Stimulated activated CD4-positive, alpha-beta T cell treated with anti-CD3 and anti-CD28 coated beads, TNF-alpha, amount 100 ng/mL, for 1 hour (primary cell): ENCODE measurements at places on chromosomes 13 and 19.

- no peak for DNase-seq
These were observed 12.0 kb downstream of the TFDP1 start for GRCh38 chr13:113596321-113597200.

GRCh38 chr13:34967851-34968562 lies 25.9 kb downstream of the NBEA start:
- no peak for DNase-seq

GRCh38 chr19:3557461-3558248 lies at the start of gene MFSD12:
MFSD12 (minus strand) TSS chr19:3557586; CDS start chr19:3557403, 183 bp downstream.
- peak; percentile 83 for DNase-seq

GRCh38 chr13:48542581-48543341 lies 9.9 kb upstream of the RCBTB2 start:
- DNase-seq, result no peak

- no peak for DNase-seq
These were observed 5.3 kb downstream of the POLR2E start for GRCh38 chr19:1089891-1090290.

- no peak for DNase-seq
These were observed 651 bp downstream of the GAPDHS start for GRCh38 chr19:35533822-35534392.

GRCh38 chr13:110913322-110914080 lies 1.4 kb downstream of the ANKRD10 start:
- no peak for DNase-seq

GRCh38 chr19:40718774-40719391 lies 2.0 kb downstream of the ITPKC start:
- no peak for DNase-seq

- no peak for DNase-seq
These were observed 5.0 kb downstream of the MVB12A start for GRCh38 chr19:17424743-17425365.

DNA sequence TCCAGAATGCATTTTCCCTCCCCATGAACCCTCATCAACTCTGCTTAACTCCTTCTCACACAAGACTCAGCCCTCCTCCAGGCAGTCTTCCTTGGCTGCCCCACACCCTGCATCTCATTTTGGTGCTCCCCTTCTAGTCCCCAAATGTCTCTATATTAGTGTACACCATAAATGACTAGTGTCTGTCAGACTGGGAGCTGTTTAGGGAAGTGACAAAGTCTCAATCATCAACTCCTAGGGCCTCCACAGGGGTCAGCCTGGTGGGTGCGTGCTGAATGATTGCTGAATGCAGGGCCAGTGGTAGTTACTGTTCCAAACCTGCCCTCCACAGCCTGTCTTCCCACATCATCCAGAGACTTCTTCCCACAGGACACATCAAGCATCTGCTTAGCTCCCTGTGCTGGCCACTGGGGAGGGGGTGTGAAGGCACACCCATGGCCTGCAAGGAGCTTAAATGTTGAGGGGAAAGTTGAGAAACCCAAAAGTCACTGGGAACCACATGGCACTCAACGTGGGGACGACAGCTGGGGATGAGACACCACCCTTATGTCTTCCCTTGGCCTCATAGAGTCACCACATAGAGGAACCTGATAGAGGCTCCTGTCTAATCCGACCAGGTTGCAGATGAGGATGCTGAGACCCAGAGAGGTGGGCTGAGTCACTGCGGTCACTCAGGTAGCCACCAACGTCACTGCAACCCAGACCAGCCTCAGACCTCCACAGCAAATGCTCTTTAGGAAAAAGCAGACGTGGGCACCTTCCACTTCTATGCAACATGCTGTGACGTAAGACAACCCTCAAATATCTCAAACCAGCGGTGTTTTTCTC lies 79.3 kb upstream of the TM9SF2 start:
- no peak for DNase-seq

DNA sequence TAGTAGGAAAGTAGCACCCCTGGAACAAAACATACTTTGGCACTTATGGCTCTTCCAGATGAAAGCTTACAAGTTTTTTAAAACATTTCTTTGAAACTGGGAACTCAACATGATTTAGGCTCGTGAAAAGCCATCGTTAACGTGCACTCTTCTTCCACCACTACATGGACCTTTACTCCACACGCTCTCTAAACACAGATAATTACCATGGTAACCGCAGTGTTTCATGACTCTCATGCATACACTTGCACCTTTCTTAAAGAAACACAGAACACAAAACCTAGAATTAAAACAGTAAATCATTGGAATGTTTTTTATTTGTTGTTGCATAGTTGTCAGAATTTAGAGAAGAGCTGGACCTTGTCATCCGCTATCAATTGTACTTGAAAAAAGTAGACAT lies 154.3 kb downstream of the FGF9 start:
- DNase-seq, result no peak

- DNase-seq, result no peak
These were observed 54.8 kb downstream of the DLEU7 start for GRCh38 chr13:50788551-50789210.

GRCh38 chr13:47289567-47289966 lies 392.7 kb upstream of the HTR2A start:
- DNase-seq, result no peak

DNA sequence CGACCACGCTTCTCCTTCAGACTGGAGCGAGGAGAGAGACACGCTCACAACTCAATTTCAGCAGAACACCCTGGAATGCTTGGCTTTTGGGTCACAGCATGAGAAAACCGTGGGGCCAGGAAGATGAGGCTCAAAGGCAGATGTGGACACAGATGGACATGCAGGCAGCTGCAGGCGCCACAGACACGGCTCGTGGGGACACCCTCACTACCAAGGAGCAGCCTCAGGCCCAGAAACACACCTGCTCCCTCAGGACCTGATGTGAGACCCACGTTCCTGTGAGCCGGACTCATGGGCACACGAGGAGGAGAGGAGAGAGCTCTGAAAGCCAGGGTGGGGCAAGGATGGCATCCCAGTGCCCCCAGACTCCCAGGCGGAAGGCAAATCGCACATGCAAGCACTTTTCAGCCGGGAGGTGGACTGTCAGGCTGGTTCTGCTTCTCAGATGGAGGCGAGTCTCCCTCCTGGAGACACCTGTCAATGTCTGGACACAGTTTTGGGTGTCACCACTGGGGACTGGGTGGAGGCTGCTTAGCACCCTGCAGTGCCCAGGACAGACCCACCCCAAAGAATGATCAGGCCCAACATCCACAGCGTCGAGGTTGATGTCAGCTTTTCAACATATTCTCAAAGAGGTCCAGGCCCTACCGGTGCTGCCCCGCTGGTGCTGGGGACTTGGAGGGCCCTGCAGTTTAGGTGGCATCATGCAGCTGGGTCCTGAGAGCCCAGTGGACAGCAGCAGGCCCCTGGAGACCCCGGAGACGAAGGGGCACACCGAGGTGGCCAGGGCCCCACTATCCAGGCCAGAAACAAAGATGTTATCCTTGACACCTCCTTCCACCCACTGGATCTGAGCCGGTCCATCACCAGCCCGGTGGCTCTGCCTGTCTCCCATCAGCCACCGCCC lies 2.3 kb downstream of the ABHD17A start:
- DNase-seq, result no peak

DNA sequence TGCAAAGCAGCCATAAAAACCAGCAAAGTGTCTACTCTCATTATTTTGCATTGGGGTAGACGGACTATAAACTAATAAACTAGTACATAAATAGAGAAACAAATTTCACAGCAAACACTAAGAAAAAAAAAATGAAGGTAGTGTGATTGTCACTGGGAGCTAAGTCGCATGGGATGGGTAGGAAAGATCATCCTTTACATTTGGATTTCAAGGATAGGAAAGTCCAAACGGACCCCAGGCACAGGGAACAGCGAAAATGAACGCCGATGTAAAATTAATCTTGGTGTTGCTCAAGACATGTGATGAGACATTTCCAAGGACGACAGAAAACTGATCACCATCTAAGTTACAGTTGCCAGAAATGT lies 690 bp upstream of the SGTA start:
- no peak for DNase-seq

- no peak for DNase-seq
These were observed 82.4 kb upstream of the IRS2 start for GRCh38 chr13:109868578-109869311.

DNA sequence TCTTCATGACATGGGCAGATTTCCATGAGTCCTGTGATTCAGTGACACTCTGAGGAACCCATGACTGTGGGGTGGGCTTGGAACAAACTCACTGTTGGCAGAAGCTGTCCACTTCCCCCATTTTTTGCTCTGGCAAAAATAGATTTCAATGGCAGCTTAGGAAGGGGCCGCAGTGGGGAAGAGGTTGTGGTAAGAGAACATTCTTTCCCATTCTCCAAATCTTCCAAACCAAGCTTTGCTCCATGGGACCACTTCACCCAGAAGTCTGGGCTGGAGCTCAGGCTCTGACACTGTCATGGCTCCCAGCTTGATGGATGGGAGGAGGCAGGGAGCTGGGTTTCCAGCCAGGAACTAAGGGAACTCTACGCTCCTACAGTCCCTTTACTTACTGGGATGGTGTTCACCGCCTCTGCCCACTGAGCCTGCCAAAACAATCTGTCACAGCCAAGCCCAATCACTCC lies 24.9 kb upstream of the MEDAG start:
- DNase-seq, result no peak

DNA sequence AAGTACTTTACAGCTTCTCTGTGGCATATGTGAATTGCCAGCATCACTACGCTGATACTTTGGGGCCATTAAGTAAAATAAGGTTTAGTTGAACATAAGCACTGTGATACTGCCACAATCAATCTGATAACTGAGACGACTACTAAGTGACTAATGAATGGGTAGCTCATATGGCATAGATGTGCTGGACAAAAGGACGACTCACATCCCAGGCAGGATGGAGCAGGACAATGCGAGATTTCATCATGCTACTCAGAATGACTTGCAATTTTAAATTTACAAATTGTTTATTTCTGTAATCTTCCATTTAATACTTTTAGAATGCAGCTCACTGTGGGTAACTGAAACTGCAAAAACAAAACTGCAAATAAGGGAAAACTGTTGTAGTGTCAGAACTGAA lies 13.6 kb downstream of the CCDC122 start:
- no peak for DNase-seq

DNA sequence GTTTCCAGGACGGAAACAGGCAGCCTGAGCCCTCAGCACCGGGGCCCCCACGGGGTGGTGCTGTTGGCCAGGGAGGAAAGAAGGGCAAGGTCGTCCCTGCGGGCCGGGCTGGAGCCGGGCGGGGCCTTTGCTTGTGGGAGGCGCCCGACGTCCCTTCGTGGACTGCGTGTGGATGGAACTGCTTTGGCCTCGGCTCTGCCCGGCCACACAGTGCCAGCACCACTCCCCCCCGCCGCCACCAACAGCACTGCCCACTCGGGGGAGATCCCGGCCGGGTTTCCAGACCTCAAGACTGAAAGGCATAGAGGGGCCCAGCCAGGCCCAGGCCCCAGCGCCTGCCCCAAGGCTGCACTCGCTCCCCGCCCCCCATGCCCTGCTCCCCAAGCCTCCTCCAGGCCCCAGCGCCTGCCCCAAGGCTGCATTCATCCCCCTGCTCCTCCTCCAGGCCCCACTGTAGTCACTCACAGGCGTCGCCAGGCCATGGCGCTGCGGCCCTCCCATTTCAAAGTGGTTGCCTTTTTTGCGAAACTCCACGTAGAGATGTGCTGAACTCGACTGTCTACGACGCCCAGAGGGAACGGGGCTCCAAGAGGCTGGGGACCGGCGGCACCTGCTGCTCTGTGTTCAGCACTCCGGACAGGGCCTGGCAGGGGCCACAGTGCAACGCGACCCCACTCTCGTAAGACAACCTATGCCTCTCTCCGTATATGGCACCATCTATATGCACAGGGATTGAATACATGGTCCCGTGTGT lies 22.5 kb downstream of the C13orf46 start:
- no peak for DNase-seq

DNA sequence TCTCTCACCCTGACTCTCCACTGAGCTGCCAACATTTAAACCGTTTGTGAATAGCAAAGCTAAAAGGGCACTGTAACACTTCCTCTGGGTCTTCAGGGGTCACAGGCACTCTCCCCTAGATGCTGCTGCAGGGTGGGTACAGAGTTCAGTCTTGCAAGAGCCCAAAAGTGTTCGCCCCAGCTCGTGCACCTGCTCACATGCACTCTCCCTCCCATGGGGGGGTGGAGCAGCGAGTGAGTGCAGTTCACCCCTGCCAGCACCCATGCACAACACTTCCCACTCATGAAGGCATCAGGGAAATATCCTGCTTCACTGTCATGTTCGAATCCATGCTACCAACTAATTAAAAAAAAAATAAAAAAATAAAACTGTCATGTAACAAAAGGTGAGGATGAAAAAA lies 950.7 kb upstream of the PRR20A start:
- no peak for DNase-seq

- no peak for DNase-seq
These were observed 7.8 kb downstream of the GRIN2D start for GRCh38 chr19:48401287-48401686.
